ENCODE measurements at places on chromosomes 12 and 14. TPM values are rescaled to one million over a fixed set of nuclear protein-coding genes. Genes with fewer than 3 reads are reported as not detected.

DNA sequence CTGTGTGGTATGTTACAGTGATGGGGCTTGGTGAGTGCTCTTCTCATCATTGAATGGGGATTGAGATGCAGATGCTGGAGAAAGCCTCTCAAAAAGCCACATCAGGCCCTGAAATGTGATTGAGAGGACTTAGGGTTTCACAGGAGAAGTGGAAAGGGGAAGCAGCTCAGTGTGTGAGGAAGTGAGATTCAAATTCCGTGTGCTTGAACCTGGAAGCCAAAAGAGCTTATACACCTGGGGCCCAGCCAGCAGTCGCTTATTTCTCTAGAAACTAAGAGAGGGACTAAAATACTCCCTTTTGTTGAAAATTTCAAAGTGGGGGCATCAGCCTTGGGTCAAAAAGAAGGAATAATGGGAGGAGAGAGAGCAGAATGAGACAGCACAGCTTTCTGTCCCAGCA is 39.1 kb upstream of the GZMB start:
- no peak overlapping the region for H3K4me3 ChIP-seq
- no peaks in the 10 kb centered on the region for H3K4me1 ChIP-seq
- no peaks in the 10 kb centered on the region for H3K36me3 ChIP-seq
- H3K27me3 ChIP-seq: no peaks in the 10 kb centered on the region

- H3K36me3 ChIP-seq: peaks cover 60% of the 10 kb centered on the region
- no peak overlapping the region for H3K27ac ChIP-seq
- peaks cover 16% of the 10 kb centered on the region for H3K4me1 ChIP-seq
- no peaks in the 10 kb centered on the region for H3K27me3 ChIP-seq
These were observed 29.4 kb downstream of the CCNK start for GRCh38 chr14:99510556-99511139.

The HOXC11 gene
- not detected for total RNA-seq

DNA sequence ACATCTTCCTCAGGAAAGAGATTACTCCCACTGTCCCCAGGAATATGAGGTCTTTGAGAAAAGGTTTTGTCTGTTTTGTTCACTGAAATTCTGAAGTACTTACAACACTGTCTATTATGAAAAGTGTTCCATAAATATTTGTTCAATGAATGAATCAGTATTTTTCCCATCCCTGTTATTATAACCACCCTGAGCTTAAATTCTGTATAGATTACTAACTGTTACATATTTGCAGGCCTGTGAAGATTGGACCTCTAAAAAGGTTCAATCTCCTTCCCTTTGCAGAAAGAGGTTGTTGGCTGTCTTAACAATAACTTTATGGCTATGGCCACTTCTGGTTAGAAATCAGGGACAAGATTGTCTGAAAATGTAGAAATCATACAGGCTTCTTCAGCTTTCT is 174.5 kb upstream of the NPAS3 start:
- no peak overlapping the region for H3K27ac ChIP-seq
- H3K36me3 ChIP-seq: no peaks in the 10 kb centered on the region
- no peak for DNase-seq
- H3K27me3 ChIP-seq: no peaks in the 10 kb centered on the region
- no peaks in the 10 kb centered on the region for H3K4me1 ChIP-seq
- no peak overlapping the region for H3K4me3 ChIP-seq

The CLEC4C gene
- total RNA-seq: not detected

DNA sequence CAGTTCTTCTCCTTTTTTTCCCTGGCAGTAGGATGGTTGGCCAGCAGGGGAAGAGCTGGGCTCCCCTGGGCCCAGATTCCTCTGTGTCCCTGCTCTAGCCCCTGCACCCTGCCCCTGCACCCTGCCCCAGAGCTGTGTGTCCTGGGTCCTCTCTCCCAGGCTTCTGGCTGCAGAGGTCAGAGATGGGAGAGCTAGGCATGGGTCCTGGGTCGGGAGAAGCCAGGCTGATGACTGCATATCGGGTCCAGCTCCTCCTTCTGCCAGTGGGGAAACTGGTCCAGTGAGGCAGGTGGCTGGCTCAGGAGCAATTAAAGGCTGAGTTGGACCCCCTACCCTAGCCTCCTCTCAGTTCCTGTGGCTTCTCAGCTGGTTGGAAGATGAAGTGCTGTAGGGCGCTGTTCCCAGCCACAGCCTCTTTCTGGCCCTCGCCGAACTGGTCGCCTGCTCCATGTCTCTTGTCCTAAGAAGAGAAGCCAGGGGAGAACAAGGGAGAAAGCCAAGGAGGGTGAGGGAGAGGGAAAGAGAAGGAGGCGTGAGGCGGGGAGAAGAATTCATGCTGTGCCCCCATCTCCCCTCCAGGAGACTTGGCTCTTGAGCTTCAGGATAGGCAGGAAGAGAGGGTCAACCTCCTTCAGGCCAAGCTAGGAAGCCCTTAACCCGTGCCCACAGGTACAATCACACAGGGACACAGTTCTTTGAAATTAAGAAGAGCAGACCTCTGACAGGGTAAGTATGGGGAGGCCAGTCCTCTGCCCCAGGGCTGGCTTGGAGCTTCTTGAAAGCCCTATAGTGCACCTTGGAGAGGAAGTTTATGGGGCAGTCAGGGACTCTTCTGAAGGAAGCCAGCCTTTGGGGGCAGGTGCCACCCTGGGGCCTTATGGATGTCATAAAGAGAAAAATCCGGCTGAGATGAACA is 9.5 kb downstream of the VASH1 start:
- H3K4me1 ChIP-seq: no peaks in the 10 kb centered on the region
- H3K4me3 ChIP-seq: no peak overlapping the region
- peak; percentile 58 for DNase-seq
- peak overlapping the region; percentile 91 for H3K27ac ChIP-seq
- peaks cover 6% of the 10 kb centered on the region for H3K36me3 ChIP-seq

- no peaks in the 10 kb centered on the region for H3K36me3 ChIP-seq
- no peak overlapping the region for H3K4me3 ChIP-seq
- DNase-seq: no peak
- no peak overlapping the region for H3K27ac ChIP-seq
These were observed 90.2 kb downstream of the FUT8 start for GRCh38 chr14:65502676-65503124.

DNA sequence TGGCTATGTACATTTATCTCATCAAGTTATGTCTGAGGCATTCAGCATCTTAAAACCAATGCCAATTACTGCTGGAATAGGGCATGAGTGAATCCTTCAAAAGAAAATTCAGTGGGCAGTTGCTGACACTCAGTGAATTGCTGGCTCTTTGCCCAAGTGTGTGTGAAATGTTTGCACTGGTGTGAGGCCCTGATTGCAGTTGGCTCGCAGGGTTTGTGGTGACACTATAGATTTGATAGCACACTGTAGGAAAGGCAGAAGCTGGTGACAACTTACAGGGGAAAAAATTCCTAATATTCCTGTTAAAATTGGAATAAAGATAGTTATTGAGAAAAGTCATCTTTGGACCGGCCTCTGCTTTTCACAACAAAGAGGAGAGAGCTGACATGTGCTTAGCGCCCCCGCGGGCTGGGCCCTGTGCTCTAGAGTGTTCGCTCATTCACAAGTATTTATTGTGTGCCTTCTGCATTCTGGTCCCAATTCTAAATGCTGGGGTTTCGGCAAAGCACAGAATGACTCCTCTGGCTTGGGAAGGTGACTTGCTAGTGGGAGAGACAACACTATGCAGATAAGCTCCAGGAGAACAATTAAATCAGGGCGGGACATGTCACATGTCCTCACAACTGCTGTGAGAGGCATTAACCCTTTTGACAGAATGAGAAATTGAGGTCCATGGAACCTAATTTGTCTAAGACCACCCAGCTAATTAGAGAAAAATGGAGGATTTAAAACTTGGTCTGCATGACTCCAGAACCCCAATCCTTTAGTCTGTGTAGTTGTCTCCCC is 418.7 kb downstream of the NPAS3 start:
- H3K27me3 ChIP-seq: no peaks in the 10 kb centered on the region
- no peak for DNase-seq
- H3K4me1 ChIP-seq: peaks cover 7% of the 10 kb centered on the region
- H3K4me3 ChIP-seq: no peak overlapping the region
- H3K27ac ChIP-seq: no peak overlapping the region

The RTL1 gene
- total RNA-seq: not detected

GRCh38 chr12:49108958-49109404 is 1.7 kb downstream of the LMBR1L start:
- H3K4me1 ChIP-seq: no peaks in the 10 kb centered on the region
- H3K27ac ChIP-seq: peak overlapping the region; percentile 99
- peak overlapping the region; percentile 96 for H3K4me3 ChIP-seq
- no peaks in the 10 kb centered on the region for H3K27me3 ChIP-seq
- H3K36me3 ChIP-seq: peaks cover 13% of the 10 kb centered on the region
- peak; percentile 77 for DNase-seq

GRCh38 chr12:132710043-132710404 is 618 bp upstream of the PGAM5 start:
- no peaks in the 10 kb centered on the region for H3K27me3 ChIP-seq
- H3K27ac ChIP-seq: peak overlapping the region; percentile 81
- peak overlapping the region; percentile 83 for H3K4me3 ChIP-seq
